ENCODE measurements at places on chromosomes 11 and 22.

DNA sequence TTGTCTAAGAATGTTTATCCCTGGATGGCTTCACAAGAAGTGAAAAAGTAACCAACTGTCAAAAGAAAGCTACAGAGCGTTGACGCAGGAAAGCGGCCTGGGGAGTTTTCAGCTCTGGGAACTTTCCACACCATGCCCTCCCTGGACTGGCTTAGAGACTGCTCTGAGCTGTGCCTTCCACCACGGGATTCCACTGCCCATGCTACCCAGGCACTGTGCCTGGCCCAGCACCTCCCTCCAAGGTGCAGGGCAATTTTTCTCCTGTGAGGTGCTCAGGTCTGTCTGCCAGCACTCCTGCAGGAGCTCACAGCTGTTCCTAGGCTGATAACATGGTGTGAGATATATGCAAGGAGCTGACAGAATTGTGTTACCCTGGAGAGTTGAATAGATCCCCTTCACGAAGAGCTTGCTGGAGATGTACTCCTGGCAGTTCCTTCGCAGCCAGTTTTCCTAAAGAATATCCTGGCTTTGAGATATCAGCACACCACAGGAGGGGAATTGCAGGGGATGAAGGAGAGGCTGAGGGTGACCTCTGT is 258.3 kb upstream of the B3GAT1 start:
- DNase-seq, result no peak

- DNase-seq, result no peak
Observed at GRCh38 chr22:27474112-27474571, 327.4 kb downstream of the MN1 start.

GRCh38 chr11:130085671-130086290 is 16.1 kb downstream of the APLP2 start:
- no peak for DNase-seq

- DNase-seq, result no peak
Observed at GRCh38 chr11:96051820-96052219, 127.9 kb upstream of the MTMR2 start.

DNA sequence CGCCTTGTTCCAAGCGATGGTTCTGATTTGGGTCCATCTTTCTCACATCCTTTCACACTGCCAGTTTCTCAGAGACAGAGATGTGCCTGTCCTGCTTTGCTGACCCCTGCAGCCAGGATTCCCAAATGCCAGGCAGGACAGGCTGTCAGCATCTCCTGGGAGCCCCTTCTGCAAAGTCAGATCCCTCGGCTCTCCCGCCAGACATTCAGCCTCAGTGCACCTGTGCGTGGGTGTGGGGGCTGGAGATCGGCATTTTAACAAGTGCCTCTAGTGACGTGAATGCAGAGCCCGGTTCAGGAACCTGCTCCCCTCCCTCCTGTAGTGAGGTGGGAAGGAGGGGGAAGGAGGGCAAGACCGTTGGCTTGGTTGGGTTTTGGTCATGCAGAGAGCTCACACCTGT is 108.9 kb upstream of the FGF3 start:
- DNase-seq, result no peak

DNA sequence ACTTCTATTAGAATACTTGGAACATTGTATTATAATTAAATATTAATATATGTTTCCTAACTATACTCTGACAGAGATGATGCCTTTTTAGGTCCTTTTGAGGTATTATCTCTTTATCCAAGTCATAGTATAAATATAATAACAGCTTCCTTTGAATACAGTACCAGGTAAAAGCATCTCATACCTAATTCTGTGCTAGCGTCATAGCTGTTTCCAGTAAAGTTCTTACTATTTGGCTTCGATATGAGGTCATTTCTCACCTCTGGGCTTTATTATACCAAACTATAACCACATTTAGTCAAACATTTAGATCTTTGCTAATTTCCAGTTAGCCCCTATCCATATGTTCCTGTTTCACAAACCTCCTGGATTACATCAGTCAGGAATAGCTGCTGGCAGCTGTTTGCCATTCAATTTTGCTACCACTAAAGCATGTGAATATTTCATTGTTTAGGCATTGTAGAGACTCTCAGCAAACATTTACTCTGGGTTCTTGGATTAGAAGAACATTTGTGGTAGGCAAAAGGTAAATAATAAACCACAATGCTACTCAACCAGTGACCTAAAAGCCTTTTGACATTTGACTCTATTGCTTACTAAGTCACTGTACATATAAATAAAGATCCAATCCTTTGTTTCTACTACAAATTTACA is 255.1 kb downstream of the TTC28 start:
- no peak for DNase-seq

- DNase-seq, result no peak
Observed at GRCh38 chr11:120912915-120913314, 111.0 kb upstream of the TBCEL start.

GRCh38 chr11:64298966-64299846 is 952 bp upstream of the CATSPERZ start:
- no peak for DNase-seq

DNA sequence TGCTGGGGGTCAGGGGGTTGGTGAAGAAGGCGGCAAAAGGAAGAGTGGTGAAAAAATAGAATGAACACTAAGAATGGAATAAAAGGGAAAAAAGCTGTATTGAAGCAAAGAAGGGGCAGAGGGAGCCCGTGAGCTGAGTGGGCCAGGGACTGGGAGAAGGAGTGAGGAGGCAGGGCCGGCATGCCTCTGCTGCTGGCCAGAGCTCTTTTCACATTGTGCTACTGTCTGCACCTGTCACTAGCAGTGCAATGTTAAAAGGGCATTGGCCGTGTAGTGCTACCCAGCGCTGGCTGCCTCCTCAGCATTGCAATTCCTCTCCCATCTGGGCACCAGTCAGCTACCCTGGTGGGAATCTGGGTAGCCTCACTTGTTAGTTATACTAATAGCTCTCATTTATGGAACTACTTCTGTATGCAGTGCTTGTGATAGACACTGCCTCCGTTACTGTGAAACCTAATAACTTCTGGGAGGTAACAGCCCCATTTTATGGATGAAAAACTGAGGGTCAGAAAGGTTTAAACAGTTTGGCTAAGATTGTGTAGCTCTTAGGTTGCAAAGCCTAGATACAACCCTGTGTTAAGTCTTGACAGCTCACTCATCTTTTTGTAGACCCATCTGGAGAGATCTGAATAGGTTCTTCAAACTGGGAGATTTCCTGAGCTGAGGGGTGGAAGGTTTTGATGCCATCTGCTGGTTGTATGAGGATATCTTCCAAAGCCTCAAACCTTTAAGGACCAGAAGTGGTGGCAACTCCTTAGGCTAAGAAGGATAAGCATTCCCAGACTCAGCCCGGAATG is 8.5 kb downstream of the YPEL4 start:
- DNase-seq, result no peak

- DNase-seq, result no peak
Observed at GRCh38 chr11:12540913-12541582, 133.2 kb upstream of the TEAD1 start.

- no peak for DNase-seq
Observed at GRCh38 chr11:80462211-80462610, 1021.4 kb upstream of the TENM4 start.

DNA sequence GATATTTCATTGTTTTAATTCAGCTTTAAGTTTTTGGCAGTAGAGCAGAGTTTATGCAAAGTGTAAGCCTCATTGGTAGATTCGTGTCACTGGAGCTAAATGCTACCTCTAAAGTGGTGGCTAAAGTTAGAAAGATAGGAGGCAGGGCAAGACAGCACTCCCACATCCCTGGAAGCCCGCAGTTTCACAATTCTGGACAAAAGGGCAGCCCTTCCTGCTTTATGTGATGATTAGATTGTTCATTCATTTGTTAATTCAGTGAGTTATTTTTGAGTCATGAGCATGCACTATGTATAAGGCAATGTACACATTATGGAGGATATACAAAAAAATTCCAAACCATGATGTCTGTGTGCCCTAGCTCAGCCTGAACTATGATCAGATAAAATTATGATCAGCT is 52.1 kb upstream of the EIF3M start:
- DNase-seq, result no peak

DNA sequence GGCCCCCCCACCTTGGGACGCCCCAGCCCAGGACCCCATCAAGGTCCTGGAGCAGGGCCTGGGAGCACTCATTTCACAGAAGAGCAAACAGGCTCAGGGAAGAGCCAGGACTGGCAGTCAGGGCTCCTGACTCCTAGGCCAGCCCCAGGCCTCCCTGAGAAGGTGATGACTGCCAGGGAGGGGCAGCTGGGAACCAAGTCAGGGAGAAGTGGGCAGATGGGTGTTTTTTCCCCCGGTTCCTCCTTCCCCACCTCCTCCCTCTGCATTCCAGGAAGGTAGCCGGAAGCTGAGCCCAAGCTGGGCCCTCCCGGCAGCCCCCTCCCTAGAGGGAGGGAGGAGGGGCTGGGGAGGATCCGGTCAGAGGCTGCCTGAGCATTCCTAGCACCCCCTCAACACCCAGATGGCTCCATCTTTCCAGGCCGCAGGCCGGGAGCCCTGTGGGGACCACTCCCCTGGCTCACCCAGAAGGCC is 19.6 kb downstream of the MYRF start:
- DNase-seq, result no peak

GRCh38 chr11:65997286-65997685 is 4.7 kb downstream of the EIF1AD start:
- DNase-seq, result no peak
